Activated CD4-positive, alpha-beta T cell treated with anti-CD3 and anti-CD28 coated beads, Interleukin-2, amount 10 ng/mL, durations not matched to agents 7 days and 5 days (primary cell): ENCODE measurements at places on chromosomes 4 and X. TPM values are rescaled to one million over a fixed set of nuclear protein-coding genes. Genes with fewer than 3 reads are reported as not detected.

DNA sequence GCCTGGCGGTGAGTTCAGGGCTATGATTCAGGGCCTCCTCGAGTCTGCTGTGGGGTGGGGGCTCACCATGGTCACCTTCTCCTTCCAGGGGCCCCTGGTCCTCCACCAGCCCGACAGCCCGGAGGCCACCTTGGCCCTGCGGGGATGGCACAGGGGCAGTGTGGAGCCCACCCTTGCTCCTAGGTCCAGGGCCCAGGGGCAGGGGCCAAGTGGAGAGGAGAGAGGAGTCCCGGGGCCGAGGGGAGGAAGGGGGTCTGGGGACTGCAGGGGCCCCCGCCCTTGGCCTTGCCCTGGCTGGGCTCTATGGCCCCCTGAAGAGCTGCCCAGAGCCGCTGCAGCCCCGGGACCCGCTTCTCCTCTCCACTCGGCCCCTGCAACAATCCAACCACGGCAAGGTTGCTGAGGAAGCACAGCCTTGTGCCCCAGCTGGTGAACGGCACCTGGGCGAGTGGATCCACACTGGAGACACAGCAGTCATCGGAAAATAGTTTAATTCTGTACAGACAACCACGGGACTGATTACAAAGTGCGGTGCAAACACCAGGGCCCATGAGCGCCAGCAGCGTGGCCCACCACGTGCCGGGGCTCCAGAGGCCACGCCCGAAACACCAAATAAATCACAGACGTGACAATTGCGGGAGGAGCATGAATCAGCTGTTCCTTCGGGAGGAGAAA lies 23.0 kb upstream of the CPLX1 start:
- DNase-seq, result no peak

Gene WDR44
- 21.7 TPM for total RNA-seq

Gene CLCN4
- total RNA-seq, result not detected

- peak; percentile 13 for DNase-seq
Measured at GRCh38 chr4:38455092-38455862, 208.7 kb upstream of the KLF3 start.

Gene RS1
- not detected for total RNA-seq

Gene KCND1
- 2.9 TPM for total RNA-seq

Gene SPANXA1
- not detected for total RNA-seq

GRCh38 chr4:373062-373839 lies 35.6 kb downstream of the ZNF141 start:
- no peak for DNase-seq

GRCh38 chr4:141669501-141669900 lies 33.1 kb downstream of the IL15 start:
- DNase-seq, result no peak

DNA sequence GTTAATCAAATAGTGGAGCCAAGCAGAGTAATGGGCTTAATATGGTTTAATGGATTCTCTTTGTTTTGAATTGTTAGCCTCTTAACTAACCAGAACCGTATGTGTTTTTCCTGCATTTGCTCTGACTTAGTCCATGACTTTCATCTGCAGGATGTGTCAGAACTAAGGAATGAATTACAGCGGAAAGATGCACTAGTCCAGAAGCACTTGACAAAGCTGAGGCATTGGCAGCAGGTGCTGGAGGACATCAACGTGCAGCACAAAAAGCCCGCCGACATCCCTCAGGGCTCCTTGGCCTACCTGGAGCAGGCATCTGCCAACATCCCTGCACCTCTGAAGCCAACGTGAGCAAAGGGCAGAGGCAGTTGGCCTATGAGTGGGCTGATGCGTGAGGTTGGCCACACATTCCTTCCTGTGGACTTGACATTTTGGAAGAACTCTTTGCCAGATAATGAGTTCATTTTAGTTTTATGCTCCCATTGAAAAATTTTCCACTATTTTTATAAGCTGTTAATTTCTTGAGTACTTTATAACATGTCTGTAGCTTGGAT lies 9.1 kb downstream of the MED28 start:
- DNase-seq, result no peak

Gene MANBA
- 15.2 TPM for total RNA-seq

GRCh38 chr4:1487761-1488160 lies 81.5 kb upstream of the NKX1-1 start:
- DNase-seq, result no peak

DNA sequence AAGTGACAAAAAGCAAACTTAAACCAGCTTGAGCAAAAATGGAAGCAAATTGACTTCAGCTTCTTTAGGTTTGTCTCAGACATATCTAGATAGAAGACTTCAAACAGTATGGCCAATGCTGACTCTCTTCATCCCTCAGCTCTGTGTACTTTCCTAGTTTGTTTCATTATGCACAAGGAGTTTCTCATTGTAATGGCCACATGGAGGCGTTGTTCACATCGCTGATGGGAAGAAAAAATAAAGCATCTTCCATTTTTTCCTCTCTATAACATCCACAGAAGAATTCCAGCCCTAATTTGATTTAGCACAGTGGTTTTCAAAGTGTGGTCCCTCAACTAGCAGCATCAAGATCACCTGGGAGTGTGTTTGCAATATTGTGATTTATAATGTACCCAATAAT lies 397.5 kb upstream of the PRKX start:
- no peak for DNase-seq

Gene P2RY8
- total RNA-seq, result 107 TPM

DNA sequence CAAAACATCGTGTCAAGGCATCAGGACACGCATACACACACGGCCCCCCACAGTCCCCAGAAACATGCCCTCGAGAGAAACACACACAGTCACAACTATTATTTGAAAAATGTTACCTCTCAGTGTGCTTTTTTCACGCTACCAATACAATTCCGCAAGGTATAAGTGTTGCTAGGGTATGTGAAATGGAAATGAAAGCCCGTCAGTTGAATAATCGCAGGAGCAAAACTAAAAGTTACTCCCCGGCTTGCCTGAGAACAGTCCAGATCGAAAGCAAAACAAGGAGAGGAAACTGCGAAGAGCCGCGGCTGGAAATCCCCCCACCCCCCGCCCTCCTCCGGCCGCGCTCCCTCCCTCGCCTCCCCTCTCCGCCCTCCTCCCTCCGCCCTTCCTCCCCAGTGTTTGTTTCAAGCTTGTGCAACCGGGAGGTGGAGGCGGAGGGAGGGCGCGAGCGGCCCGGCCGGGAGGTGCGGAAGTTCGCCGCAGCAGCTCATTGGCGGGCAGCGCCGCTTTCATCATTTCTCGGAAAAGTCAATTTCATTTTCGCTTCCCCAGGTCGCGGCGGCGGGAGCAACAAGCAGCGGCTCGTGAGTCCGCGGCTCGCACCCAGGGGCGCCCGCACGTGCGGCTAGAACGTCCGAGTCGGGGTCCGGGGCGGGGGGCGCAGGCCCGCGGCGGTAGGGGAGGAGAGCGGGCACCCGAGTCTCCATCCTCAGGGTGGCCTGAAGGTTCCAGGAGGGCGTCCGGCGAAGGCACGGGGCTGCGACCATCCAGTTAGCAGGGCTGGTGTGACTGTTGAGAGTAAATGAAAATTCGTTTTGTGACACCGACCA lies at the start of gene IRF2:
Gene IRF2, minus strand, starts transcription at position 288 of the 833 bp plus-strand sequence. CDS start 45,486 bp downstream, outside the sequence.
- DNase-seq, result peak; percentile 98

DNA sequence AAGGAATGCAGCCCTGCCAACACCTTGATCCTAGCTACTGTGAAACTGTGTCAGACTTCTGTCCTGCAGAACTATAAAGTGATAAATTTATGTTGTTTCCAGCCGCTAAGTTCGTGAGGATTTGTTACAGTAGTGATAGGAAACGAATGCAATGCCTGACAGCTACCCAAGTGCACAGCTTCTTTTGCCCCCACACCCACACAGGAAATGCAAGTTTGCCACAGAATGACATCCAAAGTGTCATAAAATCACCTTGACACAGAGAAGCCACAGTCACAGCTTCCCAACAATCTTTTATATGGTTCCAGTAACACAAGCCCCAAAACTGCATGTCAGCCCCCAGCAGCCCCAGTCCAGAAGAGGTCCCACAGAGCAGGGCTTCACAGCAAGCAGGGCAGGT lies 216.9 kb upstream of the S100G start:
- peak; percentile 22 for DNase-seq

DNA sequence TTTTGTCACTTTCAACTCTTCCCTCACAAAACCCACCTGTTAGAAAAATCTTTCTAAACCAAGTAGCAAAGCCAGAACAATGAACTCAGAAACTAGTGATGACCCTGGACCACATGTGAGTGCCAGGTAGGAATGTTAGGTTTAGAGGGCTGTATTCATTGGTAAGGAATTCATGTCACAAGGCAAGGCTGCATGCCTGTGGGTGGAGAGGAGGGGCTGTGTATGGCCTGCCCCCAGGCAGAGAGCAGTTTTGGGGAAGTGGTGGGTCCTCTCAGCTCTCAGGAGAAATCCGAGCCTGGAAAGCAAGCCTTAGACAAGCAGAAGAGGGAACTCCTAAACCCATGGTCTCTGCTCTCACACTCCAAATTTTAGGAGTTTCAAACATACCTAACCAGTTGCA lies 2.4 kb downstream of the RNF175 start:
- DNase-seq, result no peak

Gene PAGE1
- total RNA-seq, result not detected

- DNase-seq, result no peak
Measured at GRCh38 chr4:154928640-154929257, 147.7 kb downstream of the RBM46 start.

- DNase-seq, result no peak
Measured at GRCh38 chr4:108814326-108814725, 51.5 kb upstream of the ETNPPL start.

Gene LAGE3
- total RNA-seq, result 47.9 TPM

DNA sequence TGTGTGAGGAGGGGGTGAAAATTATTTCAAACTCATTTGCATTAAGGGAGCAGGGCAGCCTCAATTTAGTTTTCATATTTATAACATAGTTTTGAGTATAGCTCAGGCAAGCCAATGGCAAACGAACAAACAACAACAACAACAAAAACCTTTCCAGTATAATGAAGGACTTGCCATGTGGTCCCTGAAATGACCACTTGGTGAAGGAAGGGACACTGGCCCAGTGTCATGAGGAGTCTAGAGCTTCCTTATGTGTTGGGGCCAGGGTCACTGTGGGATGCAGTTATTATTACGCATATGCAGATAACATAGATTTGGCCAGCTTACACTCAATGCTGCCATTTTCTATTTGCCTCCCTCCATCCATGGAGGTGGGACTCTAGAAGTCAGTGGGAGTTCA lies 23.3 kb downstream of the NKX3-2 start:
- no peak for DNase-seq

- no peak for DNase-seq
Measured at GRCh38 chr4:8745826-8746225, 125.8 kb downstream of the HMX1 start.

DNA sequence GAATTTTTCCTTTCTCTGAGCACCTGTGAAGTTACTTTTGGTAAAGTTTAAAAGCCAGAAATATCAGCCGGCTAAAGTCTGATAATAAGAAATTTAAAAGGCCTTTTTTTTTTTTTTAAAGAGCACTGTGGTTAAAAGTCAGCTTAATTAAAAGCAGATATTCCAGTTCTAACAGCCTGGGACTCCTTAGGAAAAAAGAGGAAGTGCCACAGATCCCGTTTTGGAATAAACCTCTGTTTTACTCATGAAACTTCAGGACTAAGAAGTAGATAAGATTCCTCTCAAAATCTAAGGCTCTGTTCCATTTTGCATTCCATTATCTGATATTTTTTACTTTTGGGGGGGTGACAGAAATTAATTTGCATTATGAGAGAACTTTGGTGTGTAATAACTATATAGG lies 37.8 kb downstream of the ABCB7 start:
- no peak for DNase-seq

DNA sequence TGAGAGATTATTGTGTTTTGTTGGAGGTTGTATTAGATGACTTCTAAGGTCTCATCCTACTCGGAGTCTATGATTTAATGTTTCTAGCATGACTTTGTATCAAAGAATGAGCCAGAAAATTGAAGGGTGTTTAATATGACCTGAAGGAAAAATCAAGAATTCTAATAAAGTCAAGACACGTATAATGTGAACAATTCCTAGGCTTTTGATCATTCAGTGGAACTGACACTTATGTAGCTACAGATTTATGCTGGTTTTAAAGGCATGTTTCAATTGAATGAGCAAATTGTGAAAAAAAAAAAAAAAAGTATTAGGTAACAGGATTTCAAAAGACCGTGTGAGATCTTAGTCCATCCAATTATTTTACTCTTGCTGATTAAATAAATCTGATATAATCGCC lies 64.9 kb downstream of the GRID2 start:
- DNase-seq, result no peak
